ENCODE measurements at places on chromosomes 3 and 15. TPM values are rescaled to one million over a fixed set of nuclear protein-coding genes. Genes with fewer than 3 reads are reported as not detected.

Gene IL5RA
- not detected for total RNA-seq

Gene RPUSD2
- 9.2 TPM for total RNA-seq

Gene SCN11A
- total RNA-seq, result under 0.01 TPM

Gene HHLA2
- 0.26 TPM for total RNA-seq

Gene CORO2B
- total RNA-seq, result 11.9 TPM

Gene MUC13
- total RNA-seq, result not detected

Gene PLCH1
- total RNA-seq, result under 0.01 TPM

Gene UBR1
- 15.8 TPM for total RNA-seq

Gene GP9
- not detected for total RNA-seq

Gene TMEM158
- 25.3 TPM for total RNA-seq

Gene SGO1
- 5.2 TPM for total RNA-seq

Gene IQGAP1
- total RNA-seq, result 138 TPM
